ENCODE measurements at places on chromosomes 2 and 18.

DNA sequence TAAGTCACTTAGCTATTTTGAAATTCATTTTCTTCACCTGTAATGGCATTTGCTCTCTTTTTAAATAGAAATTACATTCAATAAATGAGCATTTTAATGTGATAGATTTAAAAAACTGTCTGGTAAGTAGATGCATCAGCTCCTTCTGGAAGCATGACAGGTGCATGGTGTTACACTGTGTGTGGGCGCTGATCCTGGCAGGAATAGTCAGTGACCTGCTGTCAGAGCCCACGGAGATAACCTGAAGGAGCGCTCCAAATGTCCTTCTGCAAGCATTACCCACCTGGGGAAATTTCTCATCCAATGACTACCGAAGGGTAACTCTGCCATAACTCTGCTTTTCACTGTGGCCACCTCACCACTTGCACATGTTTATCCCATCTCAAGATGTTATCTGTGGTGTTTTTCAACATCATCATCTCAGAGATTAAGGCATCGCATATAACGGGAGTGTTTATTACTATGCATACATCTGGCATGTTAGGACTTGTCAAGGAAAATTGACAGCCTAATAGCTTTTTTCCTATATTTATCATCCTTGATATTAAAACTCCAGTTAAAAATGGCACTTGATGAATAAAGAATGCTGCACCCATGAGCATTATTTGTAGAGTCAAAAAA is 637.3 kb downstream of the ERBB4 start:
- DNase-seq, result no peak

GRCh38 chr18:37006742-37007141 is 177.8 kb downstream of the KIAA1328 start:
- no peak for DNase-seq

- no peak for DNase-seq
Observed at GRCh38 chr2:42834161-42834560, 41.8 kb upstream of the HAAO start.

GRCh38 chr18:78583739-78584458 is 395.7 kb upstream of the SALL3 start:
- no peak for DNase-seq

GRCh38 chr2:151575338-151575737 is 158.9 kb downstream of the NEB start:
- DNase-seq, result no peak

- DNase-seq, result no peak
Observed at GRCh38 chr2:27494944-27495554, at the start of gene FNDC4. FNDC4 (minus strand) TSS chr2:27495200; CDS start chr2:27494679, 521 bp downstream.

DNA sequence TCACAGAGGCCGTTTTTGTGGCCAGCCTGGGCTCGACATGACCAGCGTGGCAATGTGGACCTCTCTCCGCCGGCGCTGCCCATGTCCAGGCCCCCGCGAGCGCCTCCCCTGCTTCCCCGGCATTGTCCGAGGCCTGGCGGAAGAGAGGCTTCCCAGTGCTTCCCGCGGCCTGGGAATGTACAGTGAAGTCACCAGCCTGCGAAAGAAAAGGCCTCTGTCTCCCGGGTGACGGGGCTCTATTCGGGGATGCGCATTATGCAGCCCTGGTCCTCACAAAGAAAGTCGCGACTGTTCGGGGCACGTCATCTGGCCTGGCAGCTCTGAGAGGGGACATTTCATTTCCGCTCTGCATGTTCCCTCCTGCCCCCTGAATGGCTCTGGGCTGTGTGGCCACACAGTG is 109.2 kb upstream of the AGAP1 start:
- DNase-seq, result no peak

- DNase-seq, result no peak
Observed at GRCh38 chr2:49296107-49296867, 142.0 kb upstream of the FSHR start.

DNA sequence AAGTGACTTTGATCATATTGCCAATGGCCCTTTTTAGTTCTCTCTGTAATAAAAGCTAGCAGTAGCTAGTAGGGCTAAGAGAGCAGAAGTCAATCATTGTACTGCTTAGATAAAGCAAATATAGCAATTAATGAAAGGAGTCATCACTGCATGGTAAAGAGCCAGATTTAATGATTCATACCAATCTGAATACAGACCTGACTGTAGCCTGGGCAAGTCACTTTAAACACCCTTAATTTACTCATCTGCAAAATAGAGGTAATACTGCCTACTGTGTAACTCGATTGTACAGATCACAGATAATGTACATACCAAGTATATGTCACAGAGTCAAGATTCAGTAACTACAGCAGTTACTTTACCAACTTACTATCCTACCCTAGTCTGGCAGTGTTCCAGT is 63.6 kb downstream of the ASXL2 start:
- no peak for DNase-seq

DNA sequence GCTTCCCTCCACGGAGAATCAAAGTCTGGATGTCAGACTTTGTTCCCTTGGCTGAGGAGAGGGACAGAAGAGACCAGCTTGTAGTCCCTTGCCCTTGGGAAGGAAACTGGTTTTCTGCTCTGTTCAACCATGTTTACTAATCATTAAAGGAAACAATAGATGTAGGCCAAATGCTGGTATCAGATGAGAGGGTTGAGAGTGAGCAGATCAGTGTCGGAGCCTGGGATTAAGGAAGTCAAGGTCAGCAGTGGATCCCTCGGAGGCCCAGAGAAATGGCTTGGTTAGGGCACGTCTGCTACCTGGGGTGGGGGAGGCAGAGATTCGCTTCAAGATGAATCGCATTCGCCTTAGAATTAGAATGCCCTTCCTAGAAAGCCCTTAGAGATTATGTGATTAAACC is 109.1 kb downstream of the MYCN start:
- DNase-seq, result no peak

DNA sequence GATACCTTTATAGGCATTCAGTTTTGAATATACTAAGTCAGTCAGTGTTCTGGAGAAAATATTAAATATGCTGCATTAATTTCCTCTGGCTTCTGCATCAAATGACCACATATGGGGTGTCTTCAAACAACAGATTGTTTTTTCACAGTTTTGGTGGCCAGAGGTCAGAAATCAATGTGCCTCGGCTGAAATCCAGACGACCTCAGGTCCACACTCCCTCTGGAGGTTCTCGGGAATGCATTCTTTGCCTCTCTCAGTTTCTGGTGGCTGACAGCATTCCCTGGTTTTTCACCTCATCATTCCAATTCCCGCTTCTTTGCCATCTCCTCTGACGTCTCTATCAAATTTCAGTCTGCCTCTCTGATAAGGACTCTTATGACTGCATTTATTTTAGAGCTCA is 142.3 kb downstream of the ZNF407 start:
- no peak for DNase-seq

- no peak for DNase-seq
Observed at GRCh38 chr2:191711621-191712020, 33.7 kb downstream of the NABP1 start.

All from AG09319 (cell line).